Stimulated activated CD4-positive, alpha-beta T cell treated with anti-CD3 and anti-CD28 coated beads, TNF-alpha, amount 100 ng/mL, for 24 hours (primary cell): ENCODE measurements at places on chromosomes 4 and X.

GRCh38 chr4:55177461-55177860 is 52.1 kb upstream of the KDR start:
- DNase-seq: no peak

GRCh38 chr4:146255463-146255862 is 41.1 kb downstream of the REELD1 start:
- no peak for DNase-seq

DNA sequence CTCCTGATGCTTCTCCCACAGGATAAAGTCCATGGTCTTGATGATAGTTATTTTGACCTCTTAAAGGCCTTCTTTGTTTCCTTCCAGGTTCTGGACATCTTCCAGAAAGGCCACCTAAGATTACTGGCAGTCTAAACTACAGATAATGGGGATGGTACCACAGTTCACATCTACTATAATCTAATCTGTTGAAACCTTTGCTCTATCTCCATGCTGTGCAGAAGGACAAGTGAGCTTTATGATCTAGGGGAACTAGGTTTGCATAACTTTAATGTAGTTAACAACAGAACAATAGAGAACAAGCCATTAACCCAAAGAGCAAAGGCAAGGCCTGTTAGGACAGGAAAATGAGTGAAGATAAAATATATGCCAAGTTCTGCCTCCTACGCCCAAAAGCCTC is 103.9 kb upstream of the KLHL13 start:
- DNase-seq: no peak

- DNase-seq: no peak
These were observed 3.8 kb downstream of the GABRE start for GRCh38 chrX:151970661-151971060.

DNA sequence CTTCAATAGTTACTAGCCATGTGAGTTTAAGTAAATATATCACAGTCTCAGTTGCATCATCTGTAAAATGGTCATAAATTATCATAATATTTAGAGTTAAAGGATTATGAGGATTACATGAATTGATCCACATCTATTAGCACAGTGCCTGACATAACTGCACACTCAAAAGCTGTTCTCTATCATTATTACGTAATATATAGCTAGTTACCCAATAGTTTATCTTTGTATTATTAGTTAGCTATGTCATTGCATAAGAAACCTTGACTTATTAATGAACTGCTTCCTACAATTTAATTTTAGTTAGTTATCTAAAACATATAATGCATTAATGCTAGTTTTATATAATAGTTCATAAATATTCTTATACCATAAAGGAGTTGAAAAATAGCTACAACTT is 1076.9 kb upstream of the GRID2 start:
- DNase-seq: no peak

GRCh38 chrX:134075894-134076718 is 90.7 kb upstream of the GPC3 start:
- DNase-seq: no peak

DNA sequence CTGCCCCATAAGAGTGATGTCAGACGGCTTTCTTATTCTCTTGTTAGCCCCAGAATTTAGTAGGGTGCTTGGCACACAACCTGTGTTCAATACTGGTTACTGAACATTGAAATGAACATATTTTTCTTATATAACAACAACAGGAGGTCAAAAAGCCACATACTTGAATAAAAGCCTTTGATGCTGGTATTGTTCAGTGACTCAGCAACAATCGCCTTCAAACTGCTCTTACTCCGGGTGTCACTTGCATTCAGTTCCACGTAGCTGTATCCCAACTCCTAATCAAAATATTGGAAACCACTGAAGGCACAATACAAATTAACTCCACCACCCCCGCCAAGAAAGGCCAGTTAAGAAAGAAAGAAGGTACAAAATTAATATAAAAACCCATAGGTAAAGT is 61.5 kb downstream of the RFC1 start:
- no peak for DNase-seq

DNA sequence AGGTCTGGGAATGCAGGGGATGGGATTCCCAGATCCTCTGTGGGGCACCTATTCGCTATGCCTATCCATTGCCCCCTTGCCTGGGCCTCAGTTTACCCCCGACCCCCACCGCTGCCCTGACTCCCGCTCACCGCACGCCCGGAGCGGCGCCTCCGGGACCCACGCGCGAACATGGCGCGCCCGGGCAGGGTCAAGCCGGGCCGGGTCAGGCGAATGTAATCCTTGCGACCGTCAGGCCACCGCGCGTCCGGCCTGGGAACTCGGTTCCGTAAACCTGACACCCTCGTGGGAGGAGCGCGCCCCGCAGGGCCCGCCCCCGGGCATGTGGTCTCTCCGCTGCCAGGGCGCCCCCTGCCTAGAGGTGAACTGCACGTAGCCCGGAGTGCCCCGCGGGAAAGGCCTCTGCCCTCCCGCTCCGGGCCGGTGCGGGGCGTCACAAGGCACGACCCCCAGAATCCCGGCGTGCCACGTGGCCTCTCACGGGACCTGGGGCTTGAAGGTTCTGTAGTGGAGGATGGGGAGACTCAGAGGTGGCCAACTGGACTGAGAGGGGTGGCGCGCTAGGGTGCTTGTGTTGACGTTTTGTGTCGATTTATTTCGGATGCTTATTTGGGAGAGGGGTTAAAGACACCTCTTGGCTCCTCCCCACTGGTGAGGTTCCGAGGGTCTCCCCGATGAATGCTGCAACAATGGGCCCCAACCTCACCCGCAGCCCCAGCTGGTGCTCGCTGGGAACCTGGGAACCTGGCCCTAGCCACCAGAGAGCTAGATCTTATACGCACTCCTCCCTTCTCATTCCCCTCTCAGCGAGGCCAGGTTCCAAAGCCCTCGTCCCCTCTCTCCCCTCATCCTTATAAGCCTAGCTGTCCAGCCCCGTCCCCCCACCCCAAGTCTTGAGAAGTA is at the start of gene PRICKLE3:
PRICKLE3 (minus strand) TSS at position 249 of the 903 bp plus-strand sequence; CDS start at position 173, 76 bp downstream.
- peak; percentile 35 for DNase-seq

GRCh38 chr4:151911970-151912369 is 151.2 kb upstream of the GATB start:
- DNase-seq: no peak

- no peak for DNase-seq
These were observed 5.1 kb upstream of the MCUB start for GRCh38 chr4:109554971-109555370.

GRCh38 chr4:183722731-183723560 is 63.9 kb downstream of the TRAPPC11 start:
- DNase-seq: no peak

- DNase-seq: no peak
These were observed 1942.6 kb downstream of the PCDH7 start for GRCh38 chr4:32662803-32663202.

DNA sequence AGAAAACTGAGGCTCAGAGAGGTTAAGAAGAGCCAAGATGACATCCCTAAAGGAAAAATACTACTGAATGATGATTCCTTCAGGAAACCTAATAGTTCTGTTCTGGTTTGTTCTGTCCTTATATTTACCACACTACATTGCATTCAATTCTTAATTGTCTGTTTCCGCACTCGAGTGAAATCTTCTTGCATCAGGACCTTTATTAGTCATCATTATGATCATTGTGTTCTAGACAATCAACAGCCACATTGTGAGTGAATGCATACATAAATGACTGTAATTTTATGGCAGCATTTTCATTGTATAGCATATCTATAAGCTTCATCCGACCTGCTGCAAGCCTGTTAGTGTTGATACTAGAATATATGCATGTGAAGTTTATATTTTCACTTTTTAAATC is 156.7 kb upstream of the FAM241A start:
- no peak for DNase-seq

DNA sequence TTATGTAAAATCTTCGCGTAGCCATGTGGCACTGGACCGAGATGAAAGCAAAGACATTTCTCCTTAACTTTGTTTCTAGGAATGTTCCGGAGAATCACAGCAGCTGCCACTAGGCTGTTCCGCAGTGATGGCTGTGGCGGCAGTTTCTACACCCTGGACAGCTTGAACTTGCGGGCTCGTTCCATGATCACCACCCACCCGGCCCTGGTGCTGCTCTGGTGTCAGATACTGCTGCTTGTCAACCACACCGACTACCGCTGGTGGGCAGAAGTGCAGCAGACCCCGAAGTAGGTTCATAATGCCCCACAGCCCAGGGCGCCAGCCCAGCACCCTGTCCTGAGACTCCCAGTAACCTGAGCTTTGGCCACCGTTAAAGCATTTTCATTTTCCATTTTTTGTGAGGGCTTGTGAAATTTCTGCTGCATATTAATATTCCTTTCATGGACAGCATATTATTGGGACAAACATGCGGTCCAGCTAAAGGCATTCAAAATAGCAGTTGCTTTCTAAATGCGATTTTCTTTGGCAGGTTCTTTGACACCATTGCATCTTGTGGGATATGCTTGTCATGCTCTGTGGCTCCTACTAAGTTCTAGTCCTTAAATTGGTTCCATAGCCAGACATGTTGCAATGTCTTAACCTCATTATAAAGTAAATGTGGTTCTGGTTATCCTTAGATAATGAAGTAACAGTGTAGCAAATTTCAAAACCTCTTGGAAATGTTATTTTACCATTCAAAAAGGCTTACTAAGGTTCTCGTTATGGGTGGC is 49.1 kb upstream of the MSANTD1 start:
- DNase-seq: no peak

- DNase-seq: no peak
These were observed 243.0 kb downstream of the PALLD start for GRCh38 chr4:168739886-168740285.

- no peak for DNase-seq
These were observed 73.2 kb downstream of the ENOX2 start for GRCh38 chrX:130829526-130830515.

GRCh38 chr4:8736090-8736825 is 135.4 kb downstream of the HMX1 start:
- no peak for DNase-seq

DNA sequence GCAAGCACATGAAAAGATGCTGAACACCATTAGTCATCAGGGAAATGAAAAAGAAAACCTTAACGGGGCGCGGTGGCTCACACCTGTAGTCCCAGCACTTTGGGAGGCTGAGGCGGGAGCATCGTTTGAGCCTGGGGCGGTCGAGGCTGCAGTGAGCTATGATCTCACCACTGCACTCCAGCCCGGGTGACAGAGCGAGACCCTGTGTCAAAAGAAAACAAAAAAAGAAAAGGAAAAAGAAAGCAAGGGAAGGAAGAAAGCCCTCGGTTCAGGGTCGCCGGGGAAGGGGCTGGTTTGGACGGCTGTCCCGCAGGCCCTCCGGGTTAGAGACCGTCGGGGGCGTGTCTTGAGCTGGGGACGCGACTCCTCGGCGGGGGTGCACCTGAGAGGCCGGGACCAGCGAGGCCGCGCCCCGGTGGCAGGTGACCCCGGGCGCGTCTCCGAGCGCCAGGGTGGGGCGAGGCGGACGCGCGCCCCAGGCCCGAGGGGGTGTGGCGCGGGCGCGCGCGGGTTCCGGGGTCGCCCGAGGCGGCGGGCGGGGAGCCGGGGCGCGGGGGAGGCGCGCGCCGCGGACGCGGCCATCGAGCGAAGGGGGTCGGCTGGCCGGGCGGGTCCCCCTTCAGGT is 478 bp upstream of the PLXNA3 start:
- peak; percentile 37 for DNase-seq

- no peak for DNase-seq
These were observed 803.4 kb downstream of the TRIML1 start for GRCh38 chr4:188942606-188943005.

- no peak for DNase-seq
These were observed 296.2 kb downstream of the INPP4B start for GRCh38 chr4:142549726-142550463.

DNA sequence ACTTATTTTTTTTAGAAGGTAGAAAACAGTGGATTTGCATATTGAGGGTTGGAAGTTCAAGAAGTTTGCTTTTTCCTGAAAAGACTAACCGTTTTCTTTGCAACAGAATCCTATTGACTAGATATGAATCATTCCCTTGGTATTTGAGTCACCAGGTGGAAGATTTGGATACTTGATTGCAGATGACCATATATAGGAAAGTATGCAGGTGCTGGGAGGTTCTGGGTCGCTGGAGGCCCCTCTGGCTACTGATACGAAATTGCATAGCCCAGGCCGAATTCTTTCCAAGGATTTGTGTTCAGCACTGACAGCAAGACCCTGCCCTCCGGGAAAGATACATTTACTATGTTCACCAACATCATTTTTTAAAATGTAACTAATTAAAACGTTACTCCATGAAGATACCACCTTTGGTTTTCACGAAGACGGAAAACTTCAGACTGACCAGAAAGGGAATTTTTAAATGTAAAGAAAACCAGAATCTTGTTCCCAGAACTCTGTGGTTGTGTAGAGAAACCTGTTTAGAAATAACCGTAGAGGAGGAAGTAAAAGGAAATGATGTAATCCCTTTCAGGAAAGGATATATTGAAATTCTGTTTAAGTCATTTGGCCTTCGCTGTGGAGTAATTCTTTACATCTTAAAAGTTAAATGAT is 946 bp downstream of the ANXA3 start:
- no peak for DNase-seq

DNA sequence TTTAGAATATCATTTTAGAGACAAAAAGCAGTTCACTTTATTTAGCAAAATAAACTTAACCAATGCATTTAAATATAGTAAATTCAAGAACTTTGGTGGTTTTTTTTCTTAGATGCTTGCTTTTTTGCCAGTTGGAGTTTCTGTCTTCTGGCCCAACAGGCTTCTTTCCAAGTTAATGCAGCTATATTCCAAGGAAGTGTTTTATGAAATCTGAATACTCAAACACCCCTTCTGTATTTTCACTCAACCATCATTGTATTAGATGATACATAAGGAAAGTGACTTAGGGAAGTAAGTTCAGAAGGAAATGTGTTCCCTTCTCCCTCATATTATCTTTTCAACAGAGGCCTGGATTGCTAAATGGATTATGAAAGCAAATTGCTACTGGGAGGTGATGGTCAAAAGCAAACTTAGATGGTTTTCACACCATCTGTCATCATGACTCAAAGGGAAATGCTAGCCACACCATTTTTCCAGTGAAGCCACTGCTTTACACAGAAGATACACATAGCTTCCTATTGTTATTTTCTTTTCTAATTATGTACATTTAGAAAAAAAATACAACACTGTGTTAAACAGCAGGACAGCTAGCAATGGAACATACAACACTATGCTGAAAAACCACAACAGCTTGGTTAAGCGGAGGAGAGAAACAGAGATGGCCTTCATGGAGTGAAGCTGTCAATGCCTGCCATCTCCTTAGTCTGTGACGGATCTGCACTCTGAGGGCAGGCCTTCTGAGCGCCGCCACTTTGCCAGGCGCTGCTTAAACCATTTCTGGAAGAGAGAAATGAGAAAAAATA is 32.9 kb downstream of the HOPX start:
- DNase-seq: no peak

DNA sequence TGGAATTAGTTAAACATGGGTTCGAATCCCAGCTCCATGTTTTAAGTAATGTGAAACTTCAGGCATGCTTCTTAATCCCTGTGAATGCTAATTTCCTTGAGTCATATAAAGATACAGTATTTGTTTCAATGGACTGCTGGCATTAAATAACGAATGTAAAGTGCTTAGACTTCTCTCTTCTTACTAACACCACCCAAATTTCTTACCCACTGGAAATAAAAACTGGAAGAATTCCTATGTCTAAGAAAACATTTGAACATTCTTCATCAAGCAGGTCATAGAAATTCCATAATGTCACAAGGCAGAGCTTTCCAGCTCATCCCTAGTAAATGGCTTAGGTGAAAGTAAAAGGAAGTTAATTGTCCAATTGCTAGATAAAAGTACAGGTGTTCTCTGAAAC is 172.5 kb downstream of the ANK2 start:
- no peak for DNase-seq

- no peak for DNase-seq
These were observed 36.0 kb downstream of the AWAT2 start for GRCh38 chrX:70013466-70014381.
